T follicular helper cell (primary cell): ENCODE measurements at places on chromosomes 16 and 17.

- no peak for DNase-seq
Measured at GRCh38 chr17:30334421-30334820, 564 bp upstream of the TMIGD1 start.

DNA sequence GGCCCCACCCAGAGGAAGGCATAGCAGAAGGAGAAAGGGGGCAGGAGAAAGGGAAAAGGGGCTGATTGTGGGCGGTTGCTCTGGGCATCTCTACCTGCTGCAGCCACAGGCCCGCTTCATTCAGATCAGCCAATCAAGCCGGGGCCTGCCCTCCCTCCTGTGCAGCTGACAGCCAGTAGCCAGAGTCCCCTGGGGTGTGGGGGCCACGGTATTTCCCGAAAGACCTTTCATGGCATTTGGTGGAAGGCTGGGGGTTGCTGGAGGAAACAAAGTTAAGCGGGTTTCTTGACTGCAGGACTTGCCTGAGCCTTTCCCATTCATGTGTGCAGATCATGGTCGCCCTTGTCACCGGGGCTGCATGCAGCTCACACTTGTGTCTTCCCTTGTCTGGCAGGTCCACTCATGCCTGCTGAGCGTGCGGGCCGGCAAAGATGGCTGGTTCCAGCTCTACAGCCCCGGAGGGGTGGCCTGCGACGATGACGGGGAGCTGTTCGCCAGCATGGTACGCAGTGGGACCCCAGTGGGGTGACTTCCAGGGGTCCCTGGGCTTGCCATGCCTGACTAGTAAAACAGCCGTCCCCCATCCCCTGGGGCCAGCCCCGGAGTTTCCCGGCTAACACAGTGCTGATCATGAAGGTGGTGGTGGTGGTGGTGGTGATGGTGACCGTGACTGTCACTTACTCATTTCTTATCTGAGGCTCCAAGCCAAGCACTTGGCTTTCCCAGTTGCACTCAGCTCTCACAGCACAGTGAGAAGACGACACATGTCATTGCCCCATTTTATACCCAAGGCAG is 82.7 kb upstream of the PLCG2 start:
- DNase-seq = no peak

DNA sequence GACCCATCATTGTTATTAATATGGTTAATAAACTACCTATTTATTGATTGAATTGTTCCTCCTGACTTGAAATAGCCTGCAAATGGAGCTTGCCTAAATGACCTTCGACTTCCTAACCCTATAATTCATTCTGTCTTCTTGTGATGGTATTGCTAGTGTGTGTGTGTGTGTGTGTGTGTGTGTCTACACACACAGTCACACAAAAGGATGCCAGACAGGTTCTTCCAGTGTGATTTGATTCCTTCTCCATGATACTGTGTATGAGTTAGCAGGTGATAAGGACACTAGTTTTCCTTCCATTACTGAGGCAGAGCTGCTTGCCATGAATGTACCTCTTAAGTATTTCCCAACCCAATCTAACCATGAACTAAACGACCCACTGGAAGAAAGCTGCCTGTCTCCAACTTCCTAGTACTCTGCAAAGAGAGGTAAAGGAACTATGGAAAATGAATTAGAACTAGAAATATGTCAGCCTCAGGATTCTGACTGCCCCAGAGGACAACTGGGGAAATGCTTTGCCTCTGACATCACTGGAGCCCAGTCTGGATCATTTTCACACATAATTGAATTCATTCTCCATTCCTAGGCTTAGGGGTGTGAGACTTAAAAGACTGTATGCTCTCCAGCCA is 3.5 kb upstream of the CDC6 start:
- no peak for DNase-seq

DNA sequence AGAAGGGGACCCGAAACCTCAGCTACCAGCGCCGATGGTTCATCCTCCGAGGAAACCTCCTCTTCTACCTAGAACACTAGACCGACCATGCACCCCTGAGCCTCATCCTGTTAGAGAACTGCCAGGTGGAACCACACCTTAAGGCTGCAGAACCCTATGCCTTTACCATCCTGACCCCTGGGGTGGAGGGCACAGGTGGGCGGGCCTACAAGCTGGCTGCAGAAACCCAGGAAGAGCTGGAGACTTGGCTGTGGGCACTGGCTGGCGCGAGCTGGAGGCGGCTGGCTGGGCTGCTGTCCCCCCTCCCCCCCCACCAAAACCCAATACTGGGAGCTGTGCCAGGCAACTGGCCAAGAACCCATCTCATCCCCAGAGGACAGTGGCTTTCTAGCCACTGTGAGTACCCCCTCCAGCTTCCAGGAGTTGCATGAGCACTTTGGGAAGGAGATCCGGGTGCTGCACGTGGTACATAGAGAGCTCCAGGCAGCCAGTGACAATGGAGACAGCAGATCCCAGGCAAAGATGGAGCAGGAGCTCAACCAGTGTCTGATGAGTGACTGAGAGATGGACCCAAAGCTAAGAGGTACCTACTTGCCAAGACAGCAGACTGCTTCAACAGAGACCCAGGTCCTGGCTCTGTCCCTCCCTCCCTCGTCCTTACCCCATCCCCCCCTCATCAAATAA is 1.4 kb upstream of the CD2BP2 start:
- no peak for DNase-seq

DNA sequence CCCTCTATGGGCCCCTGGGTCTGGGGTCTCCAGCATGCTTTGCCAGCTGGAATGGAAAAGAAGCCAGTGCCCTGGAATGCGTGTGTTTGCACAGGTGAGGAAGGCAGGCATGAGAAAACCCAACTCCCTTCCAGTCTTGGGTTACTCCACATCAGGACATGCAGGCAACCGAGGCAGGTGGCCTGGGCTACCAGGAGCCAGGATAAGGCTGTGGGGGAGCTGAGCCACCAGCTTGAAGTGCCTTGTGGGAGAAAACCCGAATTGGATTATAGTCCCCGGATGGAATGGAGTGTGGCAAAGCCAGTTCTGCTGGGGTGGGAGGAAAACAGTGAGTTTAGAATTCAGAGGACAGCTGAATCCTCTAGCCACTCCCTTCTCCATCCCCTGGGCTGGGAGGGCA is 7.2 kb downstream of the SRCIN1 start:
- no peak for DNase-seq

- DNase-seq = no peak
Measured at GRCh38 chr17:4845118-4845517, 12.0 kb downstream of the MINK1 start.

DNA sequence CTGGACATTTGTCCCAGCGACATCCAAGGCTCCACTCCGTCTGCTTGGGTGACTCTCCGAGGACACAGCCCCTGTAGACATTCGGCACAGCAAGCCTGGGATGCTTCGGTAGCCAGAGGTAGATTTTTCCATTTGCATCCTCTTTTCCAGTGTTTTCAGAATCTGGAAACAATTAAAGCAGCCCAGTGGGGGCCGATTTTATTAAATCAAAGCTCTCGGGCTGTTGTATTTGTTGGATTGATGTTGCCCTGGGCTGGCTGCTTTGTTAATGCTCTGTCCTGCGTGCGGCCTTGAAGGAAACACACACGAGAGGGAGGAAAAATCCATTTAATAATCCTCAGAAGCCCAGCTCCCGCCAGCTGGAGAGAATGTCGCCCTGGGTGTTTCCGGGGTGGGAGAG is 158.1 kb upstream of the CIBAR2 start:
- DNase-seq = no peak

DNA sequence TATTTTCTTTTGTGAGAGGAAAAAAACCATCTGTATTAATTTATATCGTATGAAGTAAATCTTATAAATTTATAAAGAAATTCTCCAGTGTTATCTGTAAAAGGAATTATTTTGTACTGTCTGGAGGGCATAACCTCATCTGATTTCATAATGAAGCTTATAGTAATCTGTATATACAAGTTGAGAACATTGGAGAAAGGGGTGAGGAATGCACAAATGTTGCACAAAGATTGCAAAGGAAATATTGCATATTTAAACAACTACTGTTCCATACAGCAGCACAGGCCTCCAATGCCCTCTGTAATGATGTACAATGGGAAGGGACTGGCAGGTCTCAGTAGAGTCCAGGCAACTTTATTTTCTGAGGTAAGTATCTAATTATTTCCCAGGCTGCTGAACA is 50.8 kb upstream of the KCNJ16 start:
- DNase-seq = no peak

GRCh38 chr17:50626037-50626574 is 8.6 kb upstream of the ABCC3 start:
- DNase-seq = peak; percentile 46

DNA sequence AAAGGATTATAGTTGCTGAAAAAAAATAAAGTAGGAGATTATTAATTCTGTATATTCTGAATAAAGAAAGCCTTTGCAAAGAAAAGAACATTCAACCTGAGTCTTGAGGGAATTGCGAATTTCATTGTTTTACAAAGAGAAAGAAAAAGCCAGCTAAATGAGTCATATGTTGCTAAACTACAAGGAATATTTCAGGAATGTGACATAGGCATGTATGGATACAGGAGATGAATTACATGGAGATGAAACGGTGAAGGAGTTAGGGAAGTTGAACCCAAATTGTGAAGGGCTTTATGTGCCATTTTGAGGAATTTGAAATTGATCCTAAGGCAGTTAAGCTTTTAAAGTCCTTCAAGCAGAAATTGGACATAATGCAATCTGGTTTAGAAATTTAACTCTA is 177.3 kb upstream of the RBL2 start:
- no peak for DNase-seq

DNA sequence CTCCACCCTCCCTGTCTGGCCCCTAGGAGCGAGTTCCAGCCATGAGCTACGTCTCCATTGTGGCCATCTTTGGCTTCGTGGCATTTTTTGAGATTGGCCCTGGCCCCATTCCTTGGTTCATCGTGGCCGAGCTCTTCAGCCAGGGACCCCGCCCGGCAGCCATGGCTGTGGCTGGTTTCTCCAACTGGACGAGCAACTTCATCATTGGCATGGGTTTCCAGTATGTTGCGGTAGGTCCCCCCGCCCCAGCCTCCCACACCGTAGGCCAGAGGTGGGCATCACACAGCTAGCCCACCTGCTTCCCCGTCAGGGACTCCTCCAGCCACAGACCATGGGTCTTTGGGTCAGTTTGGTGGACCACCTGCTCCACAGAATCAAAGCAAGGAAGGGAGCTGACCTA is 4.2 kb downstream of the SLC2A4 start:
- no peak for DNase-seq

DNA sequence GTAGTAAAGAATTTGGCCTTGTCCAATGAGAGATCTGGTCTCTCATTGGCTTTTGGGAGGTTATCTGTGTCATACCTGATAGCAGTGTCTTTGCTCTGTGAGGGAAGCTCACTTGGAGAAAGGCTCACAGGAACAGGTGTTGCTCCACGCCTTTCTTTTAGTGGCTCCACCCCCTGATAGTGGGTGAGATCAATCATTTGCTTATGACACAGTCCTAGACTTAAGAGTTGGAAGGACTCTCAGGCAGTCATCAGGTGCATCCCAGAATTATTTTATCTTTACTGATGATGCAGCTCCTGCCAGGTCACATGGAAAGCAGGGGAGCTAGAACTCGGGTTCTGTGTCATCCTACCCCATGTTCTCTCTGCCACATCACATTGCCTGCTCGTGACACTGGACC is 59.3 kb downstream of the CENPV start:
- no peak for DNase-seq

DNA sequence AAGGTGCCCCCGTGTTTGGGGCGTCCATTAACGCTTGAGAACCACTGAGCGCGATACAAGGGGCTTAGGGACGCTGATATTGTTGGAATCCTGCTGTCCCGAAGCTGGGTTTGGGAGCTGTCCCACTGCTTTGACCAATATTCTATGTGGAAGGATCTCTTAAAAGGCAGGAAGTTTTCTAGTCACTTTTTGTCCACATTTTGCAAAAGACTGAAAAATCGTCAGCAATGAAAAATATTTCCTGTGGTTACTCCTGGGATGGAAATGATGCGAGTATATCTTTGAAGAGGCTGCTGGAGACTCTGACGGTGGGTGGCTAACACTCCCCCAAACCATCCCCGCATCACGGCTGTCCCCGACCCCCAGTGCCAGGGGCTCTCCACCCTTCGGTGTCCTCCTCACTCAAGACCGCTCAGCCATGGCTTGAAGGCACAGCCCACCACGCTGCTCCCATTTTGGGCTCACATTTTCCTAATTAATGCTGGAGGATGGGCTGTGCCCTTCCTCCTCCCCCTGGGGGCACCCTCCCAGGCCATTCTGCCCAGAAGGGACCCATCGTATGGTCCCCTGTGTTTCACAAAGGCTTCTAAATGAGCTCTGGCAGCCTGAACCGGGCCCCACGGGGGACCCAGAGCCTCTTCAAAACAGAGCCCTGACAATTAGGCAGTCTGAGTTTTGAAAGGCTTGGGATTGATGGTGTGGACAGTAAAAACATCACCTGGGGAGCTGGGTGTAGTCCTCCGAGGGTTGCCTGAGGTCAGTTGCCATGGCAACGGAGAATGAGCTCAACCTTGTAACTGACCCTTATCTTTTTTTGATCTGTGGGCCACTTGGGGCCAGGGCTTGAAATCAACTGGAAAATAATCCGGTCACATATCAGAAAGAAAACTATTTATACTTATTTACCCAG is 158.6 kb downstream of the C16orf78 start:
- DNase-seq = no peak

DNA sequence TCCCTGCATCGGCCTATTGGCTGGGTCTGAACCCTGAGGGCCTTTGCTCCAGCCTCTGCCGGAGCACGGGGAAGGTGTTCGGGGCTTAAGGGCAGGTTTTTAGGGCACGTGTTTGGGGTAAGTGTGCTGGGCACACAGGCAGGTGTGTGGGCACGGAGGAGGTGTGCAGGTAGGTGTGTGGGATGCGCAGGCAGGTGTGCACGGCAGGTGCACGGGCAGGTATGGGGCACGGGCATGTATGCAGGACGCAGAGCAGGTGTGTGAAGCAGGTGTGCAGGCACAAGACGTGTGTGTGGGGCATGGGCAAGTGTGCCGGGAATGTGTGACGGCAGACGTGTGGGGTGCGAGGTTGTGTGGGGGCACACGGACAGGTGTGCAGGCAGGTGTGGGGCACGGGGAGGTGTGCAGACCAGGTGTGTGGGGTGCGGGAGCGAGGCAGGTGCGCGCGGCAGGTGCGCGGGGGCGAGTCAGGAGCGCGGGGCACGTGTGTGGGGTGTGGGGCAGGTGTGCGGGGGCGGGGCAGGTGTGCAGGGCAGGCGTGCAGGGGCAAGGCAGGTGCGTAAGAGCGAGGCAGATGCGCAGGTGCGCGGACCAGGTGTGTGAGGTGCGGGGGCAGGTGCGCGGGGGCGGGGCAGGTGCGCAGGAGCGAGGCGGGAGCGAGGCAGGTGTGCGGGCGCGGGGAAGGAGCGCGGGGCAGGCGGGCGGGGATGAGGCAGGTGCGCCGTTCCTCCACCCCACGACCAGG is 28.6 kb upstream of the METRNL start:
- no peak for DNase-seq
